ENCODE measurements at places on chromosomes 2 and 18.

- DNase-seq, result no peak
Observed at GRCh38 chr2:179020156-179020750, 29.7 kb downstream of the CCDC141 start.

DNA sequence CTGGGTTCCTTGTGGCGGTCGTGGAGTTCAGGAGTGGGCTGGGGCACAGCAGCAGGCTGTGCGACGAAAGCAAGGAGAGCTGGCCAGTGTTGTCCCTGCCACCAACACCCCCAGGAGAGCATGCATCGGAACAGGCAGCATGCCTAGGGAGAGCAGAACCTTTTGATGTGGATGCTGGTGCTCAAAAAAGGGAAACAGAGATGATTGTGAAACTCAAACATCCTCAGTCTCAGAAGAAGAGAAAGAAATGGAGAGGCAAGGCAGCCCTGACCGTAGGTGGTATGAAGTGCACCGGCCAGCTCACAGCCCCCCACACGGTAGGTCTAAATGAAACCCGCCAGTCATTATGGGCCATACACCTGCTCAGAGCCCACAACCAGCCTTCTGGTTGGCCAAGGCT, 253.4 kb downstream of the GBX2 start:
- DNase-seq, result no peak

DNA sequence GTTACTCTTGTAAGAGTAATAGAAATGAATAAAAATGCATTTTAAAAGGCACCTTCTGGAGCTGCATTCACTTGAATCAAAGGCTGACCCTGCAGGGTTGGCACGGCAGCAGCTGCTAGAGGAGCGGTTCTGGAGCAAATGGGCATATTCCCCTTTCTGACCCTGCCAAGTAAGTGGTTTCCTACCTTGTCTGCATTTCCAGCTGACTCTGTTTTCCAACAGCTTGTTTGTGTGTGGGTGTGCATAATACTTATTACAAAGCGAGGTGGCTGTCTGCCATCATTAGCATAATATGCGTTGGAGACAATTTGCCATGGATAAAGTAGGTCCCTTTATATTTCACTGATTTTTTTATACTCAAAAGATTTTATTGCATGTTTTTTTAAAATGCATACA, 21.3 kb upstream of the TTN start:
- DNase-seq, result no peak

DNA sequence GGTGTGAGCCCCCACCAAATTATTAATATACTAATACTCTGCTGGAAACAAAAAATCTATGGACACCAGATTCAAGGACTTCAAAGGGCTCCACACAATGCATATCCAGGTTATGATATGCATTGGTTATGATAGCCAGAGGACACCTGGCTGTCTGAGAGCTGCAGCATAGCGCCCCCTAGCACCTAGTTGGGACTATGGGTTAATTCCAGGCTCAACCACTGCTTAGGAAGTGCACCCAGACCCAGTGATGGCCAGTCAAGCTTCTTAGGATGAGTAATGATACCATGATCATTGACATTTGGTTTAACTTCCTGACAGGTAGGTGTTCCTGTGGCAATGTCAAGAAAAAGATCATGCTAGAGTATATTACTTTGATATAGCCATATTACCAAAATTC, 3.8 kb upstream of the FRZB start:
- no peak for DNase-seq

- no peak for DNase-seq
Observed at GRCh38 chr18:58527952-58528287, 101.0 kb downstream of the ALPK2 start.

DNA sequence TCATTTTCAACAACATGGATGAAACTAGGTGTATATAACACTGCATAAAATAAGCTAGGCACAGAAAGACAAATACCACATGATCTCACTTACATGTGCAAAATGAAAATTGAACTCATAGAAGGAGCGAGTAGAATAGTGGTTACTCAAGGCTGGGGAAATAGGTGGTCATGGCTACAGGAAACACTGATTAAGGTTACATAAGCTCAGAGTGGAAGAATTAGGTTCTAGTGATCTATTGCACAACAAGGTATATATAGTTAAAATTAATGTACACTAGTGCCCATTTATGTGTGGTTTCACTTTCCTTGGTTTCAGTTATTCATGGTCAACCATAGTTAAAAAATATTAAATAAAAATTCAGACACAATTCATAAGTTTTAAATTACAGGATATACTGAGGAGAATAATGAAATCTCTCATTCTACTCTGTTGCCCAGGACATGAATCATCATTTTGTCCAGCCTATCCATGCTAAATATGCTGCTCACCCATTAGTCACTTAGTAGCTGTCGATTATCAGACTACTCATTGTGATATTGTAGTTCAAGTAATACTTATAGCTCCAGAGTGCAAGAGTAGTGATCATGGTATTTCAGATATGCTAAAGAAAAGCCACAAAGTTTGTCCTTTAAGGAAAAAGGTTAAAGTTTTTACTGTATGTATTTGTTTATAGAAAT, 1530.9 kb upstream of the LRRTM1 start:
- DNase-seq, result no peak

DNA sequence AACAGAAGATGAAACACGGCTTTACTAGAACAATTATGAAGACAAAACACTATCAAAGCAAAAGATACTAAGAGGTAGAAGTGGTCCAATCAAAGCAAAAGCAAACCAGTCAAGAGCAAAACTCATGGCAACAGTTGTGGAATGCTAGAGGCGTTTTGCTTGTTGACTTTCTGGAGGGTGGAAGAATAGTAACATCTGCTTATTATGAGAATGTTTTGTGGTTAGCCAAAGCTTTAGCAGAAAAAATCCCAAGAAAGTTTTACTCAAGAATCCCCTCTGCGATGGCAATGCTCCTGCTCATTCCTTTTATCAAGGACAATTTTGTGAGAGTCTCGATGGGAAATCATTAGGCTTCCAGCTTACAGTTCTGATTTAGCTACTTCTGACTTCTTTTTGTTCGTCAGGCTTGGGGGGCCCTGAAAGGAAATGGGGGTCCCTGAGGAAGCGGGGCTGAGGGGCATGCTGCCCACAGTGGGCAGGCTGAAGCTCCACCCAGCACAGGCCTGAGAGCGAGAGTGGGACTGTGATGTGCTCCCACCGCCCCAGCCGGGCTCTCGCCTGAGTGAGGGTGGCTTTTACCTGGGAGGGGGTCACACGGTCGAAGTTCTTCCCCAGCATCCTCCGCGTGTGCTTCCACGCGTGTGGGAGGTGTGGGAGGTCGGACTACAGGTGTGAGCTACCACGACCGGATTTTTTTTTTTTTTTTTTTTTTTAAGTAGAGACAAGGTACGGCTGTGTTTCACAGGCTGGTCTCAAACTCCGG, 49.0 kb upstream of the MC4R start:
- DNase-seq, result no peak

DNA sequence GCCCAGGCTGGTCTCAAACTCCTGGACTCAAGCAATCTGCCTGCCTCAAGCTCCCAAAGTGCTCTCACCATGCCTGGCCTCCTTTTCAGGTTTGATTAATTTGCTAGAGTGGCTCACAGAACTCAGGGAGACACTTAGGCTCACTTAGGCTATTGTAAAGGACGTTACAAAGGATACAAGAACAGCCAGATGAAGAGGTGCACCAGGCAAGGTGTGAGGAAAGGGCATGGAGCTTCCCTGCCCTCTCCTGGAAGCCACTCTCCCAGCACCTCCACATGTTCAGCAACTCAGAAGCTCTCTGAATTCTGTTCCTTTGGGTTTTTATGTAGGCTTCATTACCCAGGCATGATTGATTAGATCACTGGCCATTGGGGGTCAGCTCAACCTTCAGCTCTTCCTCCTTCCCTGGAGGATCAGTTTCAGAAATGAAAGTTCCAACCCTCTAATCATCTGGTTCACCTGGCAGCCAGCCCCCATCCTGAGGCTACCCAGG, 78.7 kb upstream of the RGPD5 start:
- DNase-seq, result peak; percentile 24

- no peak for DNase-seq
Observed at GRCh38 chr2:75801234-75801982, 90.7 kb upstream of the GCFC2 start.

DNA sequence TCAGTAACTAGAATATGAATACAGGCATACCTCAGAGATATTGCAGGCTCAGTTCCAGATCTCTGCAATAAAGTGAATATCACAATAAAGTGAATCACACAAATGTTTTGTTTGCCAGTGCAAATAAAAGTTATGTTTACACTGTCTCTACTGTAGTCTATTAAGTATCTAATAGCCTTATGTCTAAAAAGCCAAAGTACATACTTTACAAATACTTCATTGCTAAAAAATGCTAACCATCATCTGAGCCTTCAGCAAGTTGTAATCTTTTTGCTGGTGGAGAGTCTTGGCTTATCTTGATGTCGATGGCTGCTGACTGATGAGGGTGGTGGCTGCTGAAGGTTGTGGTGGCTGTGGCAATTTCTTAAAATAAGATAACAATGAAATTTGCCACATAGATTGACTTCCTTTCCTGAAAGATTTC, 159.4 kb downstream of the MYO1B start:
- no peak for DNase-seq

DNA sequence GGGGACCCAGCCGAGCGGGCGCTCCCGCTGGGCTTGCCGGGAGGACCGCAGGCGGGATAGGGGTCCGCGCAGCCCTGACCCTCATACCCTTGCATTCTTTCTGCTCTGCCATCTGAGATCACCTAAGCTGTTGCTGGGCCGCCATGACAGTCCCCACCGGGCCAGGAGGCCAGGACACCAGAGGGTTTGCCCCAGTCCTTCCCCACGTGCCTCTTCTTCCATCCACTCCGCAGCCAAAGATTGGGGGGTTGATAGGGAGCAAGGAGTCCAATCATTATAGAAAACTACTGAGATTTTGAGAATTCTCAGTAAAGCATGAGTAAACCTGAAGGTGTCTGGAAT, 453 bp upstream of the GRB14 start:
- no peak for DNase-seq

All from spleen (tissue), 13 donors.